Frontal cortex (tissue), 4 donors: ENCODE measurements at places on chromosomes 4 and X.

DNA sequence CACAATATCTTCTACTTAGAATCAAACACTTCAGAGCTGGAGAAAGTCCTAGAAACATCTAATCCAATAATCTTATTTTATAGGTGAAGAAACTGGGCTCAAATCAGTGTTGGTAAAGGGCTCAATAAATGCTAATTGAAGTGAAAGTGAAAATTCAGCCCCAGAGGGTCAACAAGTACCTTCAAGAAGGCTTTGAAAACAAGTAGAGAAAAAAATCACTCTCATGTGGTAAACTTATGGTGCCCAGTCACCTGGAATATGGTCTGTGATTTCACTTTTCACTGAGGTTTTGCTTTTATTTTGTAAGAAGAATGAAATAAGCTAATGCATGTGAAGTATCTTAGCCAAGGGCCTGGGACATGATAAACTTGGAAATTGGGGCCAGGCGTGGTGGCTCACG is 29.1 kb upstream of the EIF4E start:
- DNase-seq: no peak

- DNase-seq: no peak
Measured at GRCh38 chr4:75895744-75896314, 6.4 kb downstream of the PPEF2 start.

- DNase-seq: no peak
Measured at GRCh38 chr4:159197885-159198269, 95.0 kb downstream of the RAPGEF2 start.

- DNase-seq: no peak
Measured at GRCh38 chr4:159267869-159268285, 165.0 kb downstream of the RAPGEF2 start.
